ENCODE measurements at places on chromosomes 7 and 10.

DNA sequence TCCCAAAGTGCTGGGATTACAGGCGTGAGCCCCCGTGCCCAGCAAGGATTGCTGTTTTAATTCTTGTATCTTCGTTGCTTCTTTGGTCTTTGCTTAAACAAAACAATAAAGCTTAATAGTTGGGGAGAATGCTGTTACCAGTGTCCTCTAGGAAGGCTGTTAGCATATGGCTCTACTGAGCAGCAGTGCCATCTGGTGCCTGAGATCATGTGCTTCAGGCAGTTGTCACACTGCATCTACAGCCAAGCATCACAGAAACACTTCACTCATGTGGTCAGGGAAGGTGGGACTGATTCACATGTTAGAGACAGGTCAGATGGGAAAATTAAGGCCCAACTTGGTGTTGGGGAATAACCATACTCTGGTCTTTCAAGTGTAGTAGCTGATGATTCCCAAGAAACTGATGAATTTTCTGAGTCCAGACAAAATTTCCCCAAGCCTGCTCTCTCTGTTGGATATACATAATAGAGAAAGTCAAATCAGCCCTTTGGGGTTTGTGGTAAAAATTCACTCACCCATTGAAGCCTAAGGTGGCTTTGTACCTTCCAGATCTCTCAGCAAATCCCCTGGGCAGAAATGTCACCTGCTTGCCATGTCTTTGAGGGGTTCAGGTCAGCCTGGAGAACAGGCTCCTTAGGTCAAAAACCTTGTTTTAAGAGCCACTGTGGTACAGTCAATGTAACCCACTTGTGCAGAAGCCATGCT, 28.4 kb downstream of the UBE2D4 start:
- DNase-seq = no peak

DNA sequence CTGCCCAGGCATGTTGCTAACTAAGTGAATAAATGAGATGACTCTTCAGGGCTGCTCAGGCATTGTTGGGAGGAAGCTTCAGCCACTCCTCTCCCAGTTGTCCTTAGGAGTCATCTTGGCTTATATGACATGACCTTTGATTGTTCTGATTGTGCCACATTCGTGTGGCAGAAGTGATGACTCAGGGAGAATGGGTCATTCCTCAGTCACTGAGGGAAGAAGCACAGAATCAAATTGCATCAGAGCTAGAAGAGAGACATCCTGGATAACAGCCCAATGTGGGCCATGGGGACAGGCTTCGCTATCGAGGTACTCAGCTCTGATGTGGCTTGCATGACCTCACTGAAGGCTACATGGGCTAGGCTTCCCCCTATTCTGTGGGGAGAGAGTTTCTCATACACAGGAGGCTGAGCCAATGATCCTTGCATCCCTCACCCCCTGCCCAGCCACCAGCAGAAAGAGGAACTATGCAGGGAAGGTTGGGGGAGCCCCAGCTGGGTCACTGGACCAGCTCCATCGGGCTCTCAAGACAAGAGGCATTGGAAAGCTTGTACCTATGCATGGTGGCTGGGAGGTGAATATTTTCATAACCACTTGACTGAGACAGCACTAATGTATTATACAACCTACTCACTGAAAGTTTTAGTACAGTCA, 6.0 kb upstream of the HMX3 start:
- DNase-seq = no peak

DNA sequence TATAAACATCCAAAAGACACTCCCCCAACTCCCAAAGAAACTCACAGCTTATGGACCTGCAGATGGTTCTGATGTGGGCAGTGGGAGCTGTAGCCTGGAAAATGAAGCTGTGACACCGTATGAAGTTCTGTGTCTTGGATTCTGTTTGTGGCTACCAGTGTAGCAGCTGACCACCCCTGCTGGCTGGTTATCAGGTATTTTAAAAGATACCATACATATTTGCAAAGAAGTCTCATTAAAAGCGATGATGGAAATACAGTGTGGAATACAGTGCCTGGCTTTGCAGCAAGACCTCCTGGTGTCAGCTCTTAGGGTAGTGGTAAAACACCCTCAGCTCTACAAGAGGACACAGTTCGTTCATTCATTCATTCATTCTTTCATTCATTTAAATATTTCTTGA, 194.3 kb upstream of the PRKCQ start:
- DNase-seq = no peak

- no peak for DNase-seq
Measured at GRCh38 chr10:111789821-111790220, 393.7 kb downstream of the GPAM start.

GRCh38 chr10:58672845-58673244, 160.2 kb downstream of the BICC1 start:
- DNase-seq = no peak

- DNase-seq = no peak
Measured at GRCh38 chr10:46050941-46051623, 5.0 kb upstream of the MSMB start.

DNA sequence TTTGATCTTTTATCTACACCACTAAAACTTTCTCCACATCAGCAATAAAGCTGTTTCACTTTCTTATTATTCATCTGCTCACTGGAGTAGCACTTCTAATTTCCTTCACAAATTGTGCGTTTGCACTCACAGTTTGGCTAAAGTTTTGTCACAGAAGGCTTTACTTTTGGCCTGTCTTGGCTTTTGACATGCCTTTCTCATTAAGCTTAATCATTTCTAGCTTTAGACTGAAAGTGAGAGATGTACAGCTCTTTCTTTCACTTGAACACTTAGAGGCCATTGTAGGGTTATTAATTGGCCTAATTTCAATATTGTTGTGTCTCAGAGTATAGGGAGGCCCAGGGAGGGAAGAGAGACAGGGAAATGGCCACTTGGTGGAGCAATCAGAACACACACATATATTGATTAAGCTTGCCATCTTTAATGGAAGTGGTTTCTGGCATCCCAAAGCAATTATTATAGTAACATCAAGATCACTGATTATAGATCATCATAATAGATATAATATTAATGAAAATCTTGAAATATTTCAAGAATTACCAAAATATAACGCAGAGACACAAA, 512.5 kb downstream of the ETV1 start:
- no peak for DNase-seq

- no peak for DNase-seq
Measured at GRCh38 chr7:114941692-114942091, 19.8 kb downstream of the MDFIC start.

- no peak for DNase-seq
Measured at GRCh38 chr10:30825495-30825894, 195.9 kb upstream of the LYZL2 start.

DNA sequence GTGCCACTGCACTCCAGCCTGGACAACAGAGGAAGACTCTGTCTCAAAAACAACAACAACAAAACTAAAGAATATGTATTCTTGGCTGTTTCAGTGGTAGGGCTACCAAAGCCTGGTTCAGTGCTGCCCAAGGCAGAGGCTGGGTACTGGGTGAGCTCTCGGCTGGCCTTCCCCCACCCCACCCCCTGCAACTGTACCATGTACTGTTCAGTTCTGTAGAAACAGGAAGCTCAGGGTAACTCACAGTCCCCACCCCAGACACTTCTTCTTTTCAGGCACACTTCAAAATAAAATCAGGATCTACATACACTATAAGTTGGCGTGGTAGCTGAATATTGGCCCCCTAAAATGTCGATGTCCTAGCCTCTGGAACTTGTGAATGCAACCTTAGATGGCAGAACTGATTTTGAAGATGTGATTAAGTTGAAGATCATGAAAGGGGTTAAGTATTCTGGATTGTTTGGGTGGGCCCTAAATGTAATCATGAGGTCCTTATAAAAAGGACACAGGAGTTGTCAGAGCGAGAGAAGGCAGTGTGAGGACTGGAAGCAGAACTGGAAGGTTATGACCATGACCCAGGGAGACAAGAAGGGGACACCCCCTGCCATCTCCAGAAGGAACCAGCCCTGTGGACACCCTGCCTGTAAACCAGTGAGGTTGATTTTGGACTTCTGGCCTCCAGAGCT, 31.2 kb downstream of the TBXAS1 start:
- DNase-seq = no peak

All from activated naive CD4-positive, alpha-beta T cell treated with anti-CD3 and anti-CD28 coated beads, Interleukin-2, amount 50 U/mL, for 72 hours (primary cell).